HL-60 (cell line): ENCODE measurements at places on chromosomes 11 and 22.

GRCh38 chr11:66126808-66127555 lies 56.9 kb downstream of the PACS1 start:
- no peak for DNase-seq

- peak; percentile 97 for DNase-seq
These were observed at the start of the genes EWSR1 and RHBDD3 for GRCh38 chr22:29267858-29268510. TSS of gene EWSR1 (plus strand) at chr22:29268268. CDS start at chr22:29268337, 69 bp downstream. TSS of gene RHBDD3 (minus strand) at chr22:29267981. CDS start at chr22:29265626, 2,355 bp downstream.

- no peak for DNase-seq
These were observed 117.4 kb upstream of the B3GAT1 start for GRCh38 chr11:134529212-134530096.

DNA sequence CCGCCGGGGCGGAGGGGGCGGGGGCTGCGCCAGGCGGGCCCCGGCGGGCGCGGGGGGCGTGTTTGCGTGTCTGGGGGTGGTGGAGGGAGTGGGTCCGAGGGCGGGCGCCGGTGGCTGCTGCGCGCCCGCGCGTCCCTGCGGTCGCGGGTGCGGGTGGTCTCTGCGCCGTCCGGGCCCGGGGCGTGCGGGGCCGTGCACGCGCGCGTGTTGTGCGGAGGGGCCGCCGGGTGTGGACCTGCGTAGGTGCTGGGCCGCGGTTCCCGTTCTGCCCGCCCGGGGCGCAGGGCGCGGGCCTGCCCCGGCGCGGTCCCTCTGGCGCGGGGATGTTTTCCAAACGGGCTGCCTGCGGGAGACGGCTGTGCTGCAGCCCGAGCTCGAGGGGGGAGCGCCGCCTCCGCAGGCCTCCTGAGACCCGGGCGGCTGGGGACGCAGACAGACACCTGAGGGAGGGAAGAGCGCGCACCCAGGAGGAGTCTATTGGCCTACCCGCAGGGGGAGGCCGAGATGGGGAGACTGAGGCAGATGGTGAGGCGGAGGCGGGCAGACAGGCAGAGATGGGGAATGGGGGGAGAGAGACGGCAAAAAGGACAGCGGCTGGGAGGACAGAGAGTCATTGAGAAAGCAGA lies 442 bp downstream of the PELI3 start:
- no peak for DNase-seq

DNA sequence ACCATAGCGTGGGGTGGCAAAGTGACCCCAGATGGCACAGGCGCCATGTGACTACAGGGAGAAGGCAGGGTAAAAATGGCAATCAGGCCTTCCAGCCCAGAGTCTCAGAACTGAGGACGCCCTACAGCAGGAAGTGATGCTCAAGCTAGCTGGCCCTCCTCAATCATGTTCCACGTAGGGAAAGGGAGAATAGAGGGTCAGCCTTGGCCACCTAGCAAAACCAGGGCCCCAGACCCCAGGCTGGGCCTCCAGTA lies 978 bp upstream of the ANKRD13D start:
- DNase-seq = no peak

- DNase-seq = no peak
These were observed 118.4 kb downstream of the RBFOX2 start for GRCh38 chr22:35910003-35910769.

DNA sequence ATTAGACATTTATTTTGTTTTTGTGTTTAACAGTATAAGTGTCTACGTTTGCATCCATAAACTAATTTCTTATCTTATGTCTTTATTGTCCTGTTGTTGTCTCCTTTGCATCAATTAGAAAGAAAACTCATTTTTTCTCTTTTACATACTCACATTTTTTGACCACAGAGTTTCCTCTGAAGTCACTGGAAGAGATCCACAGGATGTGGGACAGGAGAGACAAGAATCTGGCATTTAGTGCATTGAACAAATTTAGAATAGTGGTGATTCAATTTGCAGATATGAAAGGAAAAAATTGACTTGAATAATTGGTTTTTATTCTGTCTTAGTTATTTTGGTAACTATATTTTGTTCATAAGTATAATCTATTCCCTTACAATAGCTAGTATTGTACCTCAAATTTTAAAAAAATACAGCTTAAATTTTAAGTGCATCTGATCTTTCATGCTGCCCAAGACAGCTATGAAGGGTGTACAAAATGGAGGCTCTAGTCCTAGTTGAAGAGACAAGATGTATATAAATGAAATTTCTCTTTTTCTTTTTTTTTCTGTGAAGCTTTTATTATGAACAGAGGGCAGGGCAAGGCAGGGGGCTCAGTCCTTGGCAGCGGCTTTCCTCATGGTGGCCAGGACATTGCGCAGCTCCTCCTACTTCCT lies 24.4 kb downstream of the HORMAD2 start:
- DNase-seq = no peak

- DNase-seq = no peak
These were observed 41.0 kb downstream of the C11orf71 start for GRCh38 chr11:114359342-114359741.

- peak; percentile 69 for DNase-seq
These were observed 45.1 kb downstream of the KREMEN1 start for GRCh38 chr22:29117799-29118477.

- no peak for DNase-seq
These were observed 100.1 kb downstream of the NAV2 start for GRCh38 chr11:19812710-19813109.

DNA sequence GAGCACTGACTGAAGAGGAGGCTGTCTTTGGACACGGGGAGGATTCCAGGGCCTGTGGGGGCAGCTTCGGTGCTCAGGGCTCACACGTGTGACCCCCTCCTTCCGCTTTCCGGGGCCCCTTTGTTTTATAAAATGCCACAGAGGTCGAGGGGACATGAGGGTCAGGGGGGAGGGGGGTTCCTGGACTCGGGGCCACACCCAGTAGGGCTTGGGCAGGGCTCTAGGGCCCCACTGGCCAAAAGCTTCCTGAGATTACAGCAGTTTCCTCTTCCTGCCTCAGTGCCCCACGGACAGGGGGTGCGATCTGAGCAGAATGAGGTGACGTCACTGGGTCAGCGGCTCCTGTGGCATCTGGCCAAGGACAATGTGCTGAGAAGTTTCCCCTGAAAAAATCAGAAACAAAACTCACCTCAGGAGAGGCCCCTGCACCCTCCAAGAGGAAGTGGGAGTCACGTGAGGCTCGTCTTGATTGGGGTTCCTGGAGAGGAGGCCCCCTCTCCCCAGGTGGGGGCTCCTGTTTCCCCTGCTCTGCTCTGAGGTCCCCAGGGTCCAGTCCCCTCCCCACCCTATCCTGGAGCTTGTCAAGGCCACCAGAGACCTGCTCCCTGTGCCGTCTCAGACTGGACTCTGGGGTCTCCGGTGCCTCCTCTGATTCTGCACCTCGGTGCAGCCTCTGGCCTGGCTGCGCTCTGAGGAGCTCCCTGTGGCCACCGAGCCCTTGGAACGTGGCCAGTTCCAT lies 6.4 kb upstream of the IFITM3 start:
- DNase-seq = peak; percentile 83

GRCh38 chr22:44438056-44438455 lies 60.0 kb downstream of the RTL6 start:
- no peak for DNase-seq

DNA sequence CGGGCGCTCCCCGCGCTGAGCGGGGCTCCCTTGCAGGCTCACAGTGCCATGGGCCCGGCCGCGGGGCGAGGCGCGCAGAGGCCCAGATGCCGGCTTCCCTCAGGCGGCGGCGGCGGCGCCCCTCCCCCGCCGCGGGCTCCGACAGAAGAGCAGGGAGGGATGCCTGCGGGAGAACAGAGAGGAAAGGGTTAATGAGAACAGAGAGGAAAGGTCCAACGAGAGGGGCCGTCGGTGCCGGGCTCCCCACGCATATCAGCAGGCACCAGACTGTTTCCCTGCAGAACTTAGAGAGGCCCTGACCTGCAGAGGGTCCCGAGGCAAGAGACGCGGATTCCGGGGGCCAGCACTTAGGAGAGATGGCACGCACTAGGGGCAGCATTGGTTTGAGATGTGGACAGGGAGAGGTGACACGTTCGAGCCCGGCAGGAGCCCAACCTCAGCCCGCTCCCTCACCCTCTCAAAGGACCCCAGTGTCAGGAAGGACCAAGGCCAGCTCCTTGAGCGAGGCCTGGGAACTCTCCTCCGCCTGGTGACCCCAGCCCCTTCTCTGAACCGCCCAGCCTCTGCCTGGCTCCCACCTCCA lies 9.1 kb downstream of the NRXN2 start:
- no peak for DNase-seq

GRCh38 chr22:25637032-25637431 lies 72.6 kb downstream of the GRK3 start:
- DNase-seq = no peak

DNA sequence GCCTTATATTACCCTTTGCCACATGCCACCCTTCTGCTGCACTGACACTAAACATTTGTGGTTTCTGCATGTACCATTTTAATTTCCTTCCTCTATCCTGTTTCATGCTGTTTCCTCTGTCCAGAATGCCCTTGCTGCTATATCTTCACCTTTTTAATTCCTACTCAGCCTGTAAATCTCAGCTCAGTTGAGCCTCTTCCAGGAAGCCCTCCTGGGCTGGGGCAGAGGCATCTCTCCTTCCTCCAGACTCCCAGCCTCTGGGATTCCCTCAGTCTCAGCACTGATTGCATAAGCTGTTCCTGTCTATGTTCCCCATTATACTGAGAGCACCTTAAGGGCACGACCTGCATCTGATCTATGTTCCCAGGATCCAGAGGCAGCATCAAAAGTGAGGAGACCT lies 98.7 kb downstream of the RNF169 start:
- no peak for DNase-seq

GRCh38 chr22:33081686-33082590 lies 23.8 kb upstream of the SYN3 start:
- DNase-seq = no peak

- no peak for DNase-seq
These were observed 110.1 kb downstream of the NOX4 start for GRCh38 chr11:89381094-89381493.

GRCh38 chr11:3927129-3927796 lies 71.8 kb downstream of the STIM1 start:
- DNase-seq = no peak

- no peak for DNase-seq
These were observed 30.0 kb upstream of the MUC5AC start for GRCh38 chr11:1127664-1128162.

DNA sequence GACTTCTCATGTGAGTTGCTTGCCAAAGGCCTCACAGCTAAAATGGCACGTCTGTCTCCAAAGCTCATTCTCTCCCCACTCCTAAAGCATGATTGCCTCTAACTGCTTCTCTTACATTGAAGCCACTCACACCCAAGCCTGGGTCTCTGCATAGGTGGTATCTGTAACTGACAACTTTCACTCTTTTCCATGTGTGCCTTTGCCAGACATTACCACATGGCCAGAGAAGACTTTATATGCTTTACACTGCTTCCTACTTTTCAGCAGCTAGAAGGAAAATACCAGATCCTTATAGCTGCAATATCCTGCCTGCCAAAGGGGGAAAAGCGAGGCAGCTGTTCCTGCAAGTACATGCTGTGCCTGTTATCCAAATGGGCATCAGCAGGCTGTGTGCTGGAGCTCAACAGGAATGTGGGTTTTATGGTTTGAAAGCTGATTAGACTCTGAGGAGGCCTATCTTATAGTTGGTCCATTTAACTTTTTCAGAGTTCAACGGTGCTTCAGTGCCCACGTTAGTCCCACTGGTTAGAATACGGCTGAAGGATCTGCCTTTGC lies 547.1 kb downstream of the RAB38 start:
- no peak for DNase-seq

- DNase-seq = no peak
These were observed 1258.8 kb downstream of the BRD1 start for GRCh38 chr22:48568736-48569330.

- no peak for DNase-seq
These were observed 5.7 kb downstream of the GRAMD4 start for GRCh38 chr22:46625843-46626349.
